NCI-H345 (cell line): ENCODE measurements at places on chromosomes 12 and 14.

GRCh38 chr14:57818511-57818910, 47.4 kb downstream of the SLC35F4 start:
- DNase-seq = no peak

DNA sequence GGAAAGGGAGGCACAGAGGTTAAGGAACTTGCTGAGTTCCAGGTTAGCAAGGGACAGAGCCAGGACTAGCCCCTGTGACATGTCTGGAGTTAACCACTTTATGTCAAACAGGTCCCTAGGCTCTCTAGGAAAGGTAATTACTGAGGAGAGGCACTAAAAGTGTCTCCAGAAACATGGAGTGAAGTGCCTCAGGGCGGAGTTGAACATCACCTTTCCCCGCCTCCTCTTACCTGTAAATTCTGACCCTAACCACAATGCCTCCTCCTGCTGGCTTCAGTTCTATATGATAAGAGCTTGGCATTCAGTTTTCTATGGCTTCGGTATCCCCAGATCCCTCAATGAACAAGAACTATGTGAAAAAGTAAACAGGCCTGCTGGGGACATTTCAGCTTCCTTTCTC, 18.1 kb downstream of the RPH3A start:
- DNase-seq = no peak

DNA sequence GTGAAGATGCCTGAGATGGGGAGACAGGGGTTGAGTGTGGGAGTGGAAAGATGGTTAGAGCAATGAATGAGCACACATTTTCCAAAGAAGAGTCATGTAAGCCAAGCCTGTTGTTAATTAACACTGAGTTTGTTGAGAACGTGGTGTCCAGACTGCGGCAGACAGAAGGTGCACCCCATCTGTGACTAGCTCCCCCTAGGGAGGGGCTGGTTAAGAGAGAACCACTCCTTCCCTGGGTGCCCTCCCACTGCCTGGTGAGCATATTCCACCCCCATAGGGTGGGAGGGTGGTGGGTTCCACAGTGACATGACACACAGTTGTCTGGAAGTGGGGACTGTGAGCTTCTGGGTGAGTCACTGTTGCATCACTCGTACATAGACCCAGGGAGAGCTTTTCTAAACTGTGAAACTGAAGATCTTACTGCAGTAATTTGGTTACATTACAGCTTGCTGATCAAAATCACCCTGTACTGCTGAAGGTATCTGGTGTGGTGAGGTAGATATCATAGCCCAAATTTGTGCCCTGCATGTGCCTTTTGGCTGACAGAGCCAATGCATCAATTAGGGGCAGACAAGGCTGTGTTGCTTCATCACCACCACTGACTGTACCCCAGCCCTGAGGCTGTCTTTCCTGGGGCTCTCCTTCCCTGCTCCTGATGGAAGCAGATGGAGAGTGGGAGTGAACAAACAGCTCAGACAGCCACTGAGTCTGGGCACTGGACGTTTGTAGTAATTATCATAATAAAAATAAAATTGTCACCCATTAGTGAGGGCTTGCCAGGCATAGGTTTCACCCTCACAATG, 150.9 kb downstream of the EMP1 start:
- no peak for DNase-seq

DNA sequence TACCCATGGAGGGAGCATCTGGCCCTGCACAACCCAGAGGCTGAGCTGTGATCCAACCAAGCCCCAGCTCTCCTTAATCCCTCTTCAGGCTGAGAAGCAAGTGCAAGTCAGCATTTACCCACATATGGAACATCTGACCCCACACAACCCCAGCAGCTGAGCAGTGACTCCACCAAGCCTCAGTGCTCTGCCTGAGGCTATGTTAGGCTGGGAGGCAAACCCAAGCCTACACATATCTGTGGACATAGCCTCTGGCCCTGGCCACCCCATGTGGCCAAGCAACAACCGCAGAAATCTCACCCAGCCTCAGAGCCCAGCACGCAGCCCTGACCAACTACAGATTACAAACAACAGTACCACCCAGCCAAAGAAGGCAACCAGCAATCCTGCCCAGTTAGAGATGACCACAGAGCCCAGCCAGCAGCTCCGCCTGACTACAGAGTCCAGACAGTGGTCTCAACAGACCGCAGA, 142.8 kb downstream of the NUAK1 start:
- no peak for DNase-seq

- DNase-seq = no peak
Observed at GRCh38 chr12:30110958-30111586, 327.3 kb upstream of the TMTC1 start.

- DNase-seq = no peak
Observed at GRCh38 chr12:123967121-123967586, 5.5 kb downstream of the CCDC92 start.

GRCh38 chr14:100278702-100279101, 27.5 kb downstream of the SLC25A29 start:
- no peak for DNase-seq

- DNase-seq = no peak
Observed at GRCh38 chr14:74618078-74618952, 6.3 kb upstream of the LTBP2 start.

GRCh38 chr14:87430214-87430613, 562.8 kb downstream of the GALC start:
- DNase-seq = no peak

GRCh38 chr14:100865682-100866591, 37.6 kb downstream of the RTL1 start:
- no peak for DNase-seq

DNA sequence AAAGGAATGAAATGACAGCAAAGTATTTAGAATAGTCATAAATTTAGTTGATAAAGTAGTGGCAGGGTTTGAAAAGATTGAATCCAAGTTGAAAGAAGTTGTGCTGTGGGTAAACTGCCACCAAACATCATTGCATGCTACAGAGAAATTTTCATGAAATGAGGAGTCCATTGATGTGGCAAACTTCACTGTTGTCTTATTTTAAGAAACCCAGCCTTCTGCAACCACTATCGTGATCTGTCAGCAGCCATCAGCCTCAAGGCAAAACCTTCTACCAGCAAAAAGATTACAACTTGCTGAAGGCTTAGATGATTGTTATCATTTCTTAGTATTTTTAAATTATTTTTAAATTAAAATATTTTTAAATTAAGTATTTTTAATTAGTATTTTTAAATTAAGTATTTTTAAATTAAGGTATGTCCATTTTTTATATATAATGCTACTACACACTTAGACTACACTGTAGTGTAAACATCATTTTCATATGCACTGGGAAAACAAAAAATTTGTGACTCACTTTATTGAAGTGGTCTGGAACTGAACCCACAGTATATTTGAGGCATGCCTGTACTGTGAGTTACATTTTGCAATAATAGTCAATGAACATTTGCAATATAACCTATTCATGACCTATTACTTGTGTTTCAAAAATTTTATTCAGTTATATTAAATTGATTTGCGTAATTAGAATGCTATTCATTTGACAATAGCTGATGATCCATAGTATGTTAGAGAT, 67.2 kb upstream of the SYT1 start:
- DNase-seq = no peak

GRCh38 chr12:84166812-84167211, 745.8 kb downstream of the SLC6A15 start:
- DNase-seq = no peak

- no peak for DNase-seq
Observed at GRCh38 chr14:86084097-86084496, 554.2 kb downstream of the FLRT2 start.
